ENCODE measurements at places on chromosomes 3 and 15.

DNA sequence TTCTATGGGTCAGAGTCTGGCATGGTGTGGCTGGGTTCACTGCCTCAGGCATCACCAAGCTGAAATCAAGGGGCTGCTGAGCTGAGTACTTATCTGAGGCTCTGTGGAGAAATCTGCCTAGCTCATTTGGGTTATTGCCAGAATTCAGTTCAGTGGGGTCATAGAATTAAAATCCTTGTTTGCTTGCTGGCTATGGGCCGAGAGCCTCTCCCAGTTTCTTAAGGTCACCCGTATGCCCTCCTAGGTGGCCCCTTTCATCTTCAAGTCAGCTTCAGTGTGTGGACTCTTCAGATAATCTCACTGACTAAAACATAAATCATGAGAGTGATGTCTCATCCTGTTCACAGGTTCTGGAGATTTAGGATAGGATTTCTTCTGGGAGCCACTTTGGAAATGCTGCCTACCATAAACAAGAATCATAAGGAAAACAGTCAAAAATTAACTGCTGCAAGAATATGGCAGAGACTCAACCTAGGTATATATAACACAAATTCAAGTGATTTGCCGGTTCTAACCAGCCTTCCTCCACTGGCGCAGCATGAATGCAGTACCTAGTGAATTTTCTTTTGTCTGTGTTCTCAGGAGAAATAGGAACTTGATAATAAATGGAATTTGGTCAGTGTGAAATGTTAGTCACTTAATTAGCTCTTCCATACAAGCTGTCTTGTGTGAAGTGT, 5.3 kb downstream of the CP start:
- DNase-seq, result no peak

DNA sequence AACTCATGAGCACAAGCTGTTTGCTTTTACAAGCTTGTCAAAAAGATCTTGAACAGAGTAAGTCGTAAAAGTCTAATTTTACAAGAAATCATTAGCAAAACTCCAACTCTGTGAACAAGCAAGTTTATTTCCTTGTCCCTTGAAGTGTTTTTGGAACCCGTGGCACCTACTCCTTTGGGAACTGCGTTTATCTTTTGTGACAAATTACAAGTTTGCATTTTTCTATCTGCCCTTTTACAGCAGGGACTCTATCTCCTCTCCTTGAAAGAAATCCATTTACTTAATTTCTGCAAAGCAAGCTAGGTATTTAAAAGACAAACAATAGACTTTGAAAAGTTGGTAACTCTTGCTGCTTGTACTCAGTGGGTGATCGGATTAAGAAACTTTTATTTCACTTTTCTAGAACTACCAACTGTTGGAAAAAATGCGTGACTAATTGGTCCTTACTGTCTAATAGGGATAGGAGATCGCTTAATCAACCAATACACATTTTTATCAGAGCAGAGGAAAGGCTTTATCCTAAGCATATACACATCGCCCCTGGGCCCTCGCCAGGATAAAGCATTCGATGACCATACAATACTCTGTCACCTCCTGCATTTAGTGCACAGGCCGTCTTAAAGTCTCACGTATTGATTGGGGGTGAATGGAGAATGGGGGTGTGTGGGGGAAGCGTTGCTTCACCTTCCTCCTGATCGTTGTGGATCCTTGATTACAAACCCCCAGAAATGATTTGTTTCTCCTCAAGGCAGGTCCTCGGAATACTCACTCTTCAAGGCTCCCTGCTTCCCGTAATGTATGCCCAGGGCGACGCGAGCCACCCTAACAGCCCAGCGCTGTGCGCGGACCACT, 1.7 kb downstream of the PRTG start:
- DNase-seq, result no peak

- no peak for DNase-seq
These were observed 173.5 kb downstream of the KLF13 start for GRCh38 chr15:31499953-31500765.

GRCh38 chr3:25855266-25855784, 65.4 kb downstream of the OXSM start:
- no peak for DNase-seq

DNA sequence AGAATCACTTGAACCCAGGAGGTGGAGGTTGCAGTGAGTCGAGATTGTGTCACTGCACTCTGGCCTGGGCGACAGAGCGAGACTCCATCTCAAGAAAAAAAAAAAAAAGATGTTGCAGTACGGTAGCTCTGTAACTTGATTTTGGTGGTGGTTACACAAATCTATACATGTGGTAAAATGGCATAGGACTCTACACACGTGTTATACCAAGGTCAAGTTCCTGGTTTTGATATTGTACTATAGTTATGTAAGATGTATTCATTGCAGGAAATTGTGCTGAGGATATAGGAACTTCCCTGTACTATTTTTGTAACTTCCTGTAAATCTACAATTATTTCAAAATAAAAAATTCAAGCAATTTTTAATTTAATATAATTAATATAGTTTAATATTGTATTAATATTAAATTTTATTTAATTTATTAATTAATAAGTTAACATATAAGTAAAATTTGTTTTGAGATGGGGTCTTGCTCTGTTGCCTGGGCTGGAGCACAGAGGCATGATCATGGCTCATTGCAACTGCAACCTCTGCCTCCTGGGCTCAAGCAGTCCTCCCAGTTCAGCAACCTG, 9.9 kb downstream of the MYD88 start:
- no peak for DNase-seq

GRCh38 chr3:53223541-53223966, 32.3 kb downstream of the TKT start:
- DNase-seq, result no peak

DNA sequence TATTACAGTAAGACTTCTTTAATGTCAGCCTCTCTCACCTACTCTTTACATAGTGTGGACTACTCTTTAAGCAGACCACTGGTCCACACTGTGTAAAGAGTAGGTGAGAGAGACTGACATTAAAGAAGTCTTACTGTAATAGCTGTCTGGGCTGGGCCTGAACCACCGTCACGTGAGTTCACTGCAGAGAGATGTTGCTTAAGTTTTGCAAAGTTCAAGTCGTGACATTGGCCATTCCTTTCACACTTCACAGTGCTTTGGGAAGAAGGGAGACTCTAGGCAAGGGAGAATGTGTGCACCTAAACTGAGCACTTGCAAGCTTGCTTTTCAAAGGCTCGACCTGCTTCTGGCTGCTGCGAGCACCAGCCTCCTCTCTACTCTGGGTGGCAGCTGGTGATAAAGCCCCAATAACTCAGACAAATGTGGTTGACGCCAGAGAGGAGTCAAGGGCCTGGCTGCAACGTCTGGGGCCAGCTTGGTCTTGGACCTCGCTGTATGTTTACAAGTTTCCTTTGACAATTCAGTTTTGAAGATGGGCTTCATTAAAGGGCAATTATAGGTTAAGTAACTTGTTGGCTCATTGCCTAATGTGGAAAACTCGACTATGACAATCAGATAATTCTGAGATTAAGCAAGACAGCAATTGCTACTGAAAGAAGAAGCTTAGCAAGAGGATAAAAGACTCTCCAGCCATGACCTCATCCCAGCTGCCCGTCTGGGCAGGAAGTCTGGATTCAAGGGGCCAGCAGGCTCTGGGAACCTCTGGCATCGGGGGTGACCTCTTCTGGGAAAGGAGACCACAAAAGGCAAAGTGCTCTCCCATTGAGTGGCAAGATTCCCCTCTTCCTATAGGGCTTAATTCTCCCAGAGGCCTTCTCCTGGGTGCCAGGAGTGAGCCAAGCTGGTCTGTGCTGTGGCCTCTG, 242.1 kb upstream of the TLE3 start:
- DNase-seq, result no peak

GRCh38 chr3:105254154-105254553, 112.6 kb upstream of the ALCAM start:
- DNase-seq, result no peak

- no peak for DNase-seq
These were observed 83.8 kb upstream of the BCHE start for GRCh38 chr3:165920984-165921383.

GRCh38 chr15:57146506-57147201, 228.2 kb downstream of the TCF12 start:
- DNase-seq, result no peak

DNA sequence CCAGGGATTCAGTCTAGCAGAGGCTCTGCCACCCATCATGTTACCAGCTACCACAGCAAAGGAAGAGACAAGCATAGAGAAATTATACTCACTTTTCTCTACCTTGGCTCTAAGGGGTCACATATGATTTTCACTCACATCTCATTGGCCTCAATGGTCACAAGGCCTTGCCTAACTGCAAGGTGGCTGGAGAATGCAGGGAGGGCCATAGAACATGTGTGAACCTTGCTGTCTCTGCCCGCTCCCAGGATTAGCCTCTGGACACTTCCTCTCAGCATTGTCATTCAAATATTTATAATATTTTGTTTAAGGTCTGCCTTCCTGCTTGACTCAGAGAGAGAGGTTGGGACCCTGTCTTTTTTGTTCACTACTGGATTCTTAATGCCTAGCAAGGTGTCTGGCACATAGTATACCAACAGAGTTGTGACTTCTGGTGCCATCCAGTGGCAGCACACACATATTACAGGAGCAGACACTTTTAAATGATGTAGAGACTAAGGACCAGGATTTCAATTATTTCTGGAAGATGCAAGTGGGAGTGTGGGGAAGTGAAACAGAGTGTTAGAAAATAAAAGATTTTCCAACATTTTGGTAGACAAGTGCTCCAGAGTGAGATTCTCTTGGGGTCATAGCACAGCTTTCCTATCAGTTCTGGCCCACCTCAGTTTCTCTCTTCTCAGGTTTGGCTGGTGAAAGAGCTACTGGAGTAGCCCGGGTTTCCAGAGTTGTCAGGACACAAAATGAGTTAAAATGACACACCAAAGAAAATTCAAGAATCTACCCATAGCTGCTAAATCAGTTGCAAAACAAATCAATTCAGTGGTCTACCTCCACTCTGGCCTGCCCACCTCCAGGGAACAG, 119.0 kb upstream of the RASGRP1 start:
- peak; percentile 38 for DNase-seq

DNA sequence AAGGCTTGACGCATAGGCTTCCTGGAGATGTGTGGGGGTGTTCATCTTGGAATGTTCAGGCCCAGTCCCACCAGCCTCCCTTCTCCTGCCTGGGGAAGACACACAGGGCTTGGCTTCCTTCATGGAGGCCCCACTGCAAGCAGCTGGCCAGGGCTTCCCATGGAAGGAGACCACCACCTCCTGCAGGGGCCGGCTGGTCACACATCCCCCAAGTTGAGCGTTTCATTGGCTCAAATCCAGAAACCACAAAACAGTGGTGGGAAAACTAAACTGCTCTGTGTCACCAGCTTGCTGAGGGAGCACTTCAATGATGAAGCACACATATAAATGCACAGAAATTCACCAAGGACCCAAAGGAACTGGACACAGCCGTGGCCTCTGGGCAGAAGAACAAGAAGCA, 8.3 kb downstream of the IQSEC1 start:
- DNase-seq, result no peak

DNA sequence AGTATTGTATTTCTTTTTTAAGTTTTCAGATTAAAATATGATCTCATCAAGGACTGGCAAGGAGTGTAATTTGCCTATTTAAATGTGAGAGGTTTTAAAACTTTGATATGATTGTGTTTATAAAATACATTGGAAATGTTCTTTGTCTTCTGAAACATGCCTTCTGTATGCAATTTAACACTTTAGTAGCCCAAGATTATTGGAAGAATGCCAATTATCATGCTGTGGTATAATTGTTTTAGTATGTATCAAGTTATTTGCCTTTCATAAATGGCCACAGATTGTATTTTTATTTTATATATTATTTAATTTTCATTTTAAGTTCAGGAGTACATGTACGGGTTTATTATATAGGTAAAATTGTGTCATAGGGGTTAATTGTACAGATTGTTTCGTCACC, 31.7 kb downstream of the ECT2 start:
- DNase-seq, result no peak

GRCh38 chr3:37149257-37149656, 25.1 kb downstream of the LRRFIP2 start:
- DNase-seq, result no peak

- DNase-seq, result no peak
These were observed 8.7 kb upstream of the ST6GAL1 start for GRCh38 chr3:186921578-186921977.

- no peak for DNase-seq
These were observed 2.9 kb upstream of the KLHL40 start for GRCh38 chr3:42682301-42683070.

GRCh38 chr15:101477851-101478362, 11.6 kb downstream of the PCSK6 start:
- DNase-seq, result no peak

DNA sequence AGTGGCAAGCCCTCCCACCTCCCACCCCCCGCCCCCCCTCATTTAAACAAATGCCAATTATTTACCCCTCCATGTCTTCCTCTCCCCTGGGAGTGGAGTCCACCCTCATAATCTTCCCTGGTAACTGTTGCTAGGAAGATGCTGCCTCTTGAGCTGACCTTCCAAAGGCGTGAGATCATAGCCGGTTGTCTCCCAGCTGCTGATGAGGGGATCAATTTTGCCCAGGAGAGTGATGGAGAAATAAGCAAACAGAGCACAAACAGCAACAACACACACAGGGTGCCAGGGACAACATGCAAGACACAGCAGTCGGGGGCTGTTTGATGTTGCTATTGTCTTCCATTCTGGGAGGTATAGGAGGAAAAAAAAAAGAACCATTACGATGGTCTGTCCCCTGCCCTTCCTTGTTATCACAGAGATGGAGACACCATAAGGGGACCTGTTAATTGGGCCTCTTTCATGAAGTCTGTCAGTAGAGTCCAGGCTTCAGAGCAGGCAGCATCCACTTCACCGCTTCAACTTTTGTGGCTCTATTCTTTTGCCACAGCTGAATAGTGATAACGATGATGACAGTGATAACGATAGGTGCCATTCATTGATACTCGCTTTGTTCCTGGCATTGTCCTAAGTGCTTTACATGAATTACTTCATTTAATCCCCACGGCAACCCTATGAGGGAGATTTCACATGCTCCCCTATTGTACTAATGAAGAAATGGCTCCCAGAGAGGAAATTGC, 76.9 kb upstream of the RGMA start:
- no peak for DNase-seq

GRCh38 chr3:187167777-187168176, 28.5 kb upstream of the RPL39L start:
- no peak for DNase-seq

GRCh38 chr3:9715764-9716437, 12.3 kb downstream of the CPNE9 start:
- DNase-seq, result peak; percentile 84

DNA sequence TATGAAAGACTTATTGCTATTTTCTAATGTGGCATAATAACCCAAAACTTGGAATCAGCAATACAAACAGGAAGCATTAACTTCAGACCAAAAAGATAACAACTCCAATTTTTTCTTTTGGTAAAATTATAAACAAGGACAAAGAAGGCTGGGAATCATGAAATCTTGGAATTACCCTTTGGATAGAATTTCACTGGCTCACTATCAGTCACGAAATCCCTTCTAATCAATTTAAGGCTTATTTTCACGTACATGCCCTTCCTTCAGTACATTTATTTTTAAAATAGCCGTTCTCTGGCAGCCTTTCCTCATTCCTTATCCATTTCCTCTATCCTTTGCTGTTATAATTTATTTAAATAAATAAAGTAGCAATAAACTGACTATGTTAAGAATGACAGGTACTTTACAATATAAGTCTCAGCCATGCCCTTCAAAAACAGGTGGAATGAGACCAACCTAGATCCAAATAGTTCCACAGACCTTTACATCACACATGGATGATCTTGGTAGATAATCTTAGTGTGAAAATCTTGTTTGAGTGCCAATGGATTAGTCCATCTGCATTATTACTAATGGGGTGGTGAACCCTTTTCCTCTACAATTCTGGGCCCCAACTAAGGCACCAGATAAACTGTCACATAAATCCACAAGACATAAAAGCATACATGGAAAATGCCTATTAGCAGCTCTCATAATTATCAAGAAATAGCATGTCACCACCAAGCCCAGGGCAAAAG, 38.9 kb downstream of the ABI3BP start:
- DNase-seq, result no peak

- DNase-seq, result no peak
These were observed 46.5 kb downstream of the PSMD6 start for GRCh38 chr3:63976872-63977200.

All from SW480 (cell line).